NCI-H526 (cell line): ENCODE measurements at places on chromosomes 6 and 20.

DNA sequence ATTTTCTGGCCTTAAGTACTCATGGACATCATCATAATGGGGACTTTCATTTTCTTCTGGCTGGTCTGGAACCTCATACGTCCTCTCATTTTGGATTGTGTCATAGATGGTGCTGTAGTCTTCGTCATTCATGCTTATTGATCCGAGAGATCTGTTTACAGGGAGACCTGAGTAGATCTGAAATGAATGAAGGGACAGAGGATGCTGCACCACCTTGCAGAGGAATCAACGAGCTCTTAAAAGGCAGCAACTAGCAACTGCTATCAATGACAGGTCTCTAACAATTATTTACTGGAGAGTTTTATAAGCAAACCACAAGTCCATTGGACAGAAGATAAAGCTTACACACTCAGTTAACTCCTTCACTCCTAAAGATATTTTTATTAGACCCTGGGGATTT is 49.7 kb upstream of the ENPP4 start:
- DNase-seq = no peak

DNA sequence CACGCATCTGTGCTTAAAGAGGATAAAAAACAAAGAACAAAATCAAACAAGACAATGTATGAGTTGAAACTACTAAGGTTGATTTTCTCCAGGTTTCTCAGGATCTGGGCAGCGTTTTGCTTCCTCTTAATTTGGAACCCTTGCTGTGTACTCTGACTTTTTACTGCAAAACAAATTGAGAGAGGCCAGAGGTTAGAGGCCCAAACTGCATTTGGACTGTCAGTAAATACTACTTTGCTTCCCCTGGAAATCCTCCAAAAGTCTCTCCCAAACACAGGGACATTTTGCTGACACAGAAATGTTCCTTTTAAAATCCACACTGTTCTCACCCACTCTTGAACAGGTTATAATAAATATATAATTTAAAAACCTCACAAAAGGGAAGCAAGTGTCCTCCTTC is 1.1 kb downstream of the ARG1 start:
- no peak for DNase-seq

DNA sequence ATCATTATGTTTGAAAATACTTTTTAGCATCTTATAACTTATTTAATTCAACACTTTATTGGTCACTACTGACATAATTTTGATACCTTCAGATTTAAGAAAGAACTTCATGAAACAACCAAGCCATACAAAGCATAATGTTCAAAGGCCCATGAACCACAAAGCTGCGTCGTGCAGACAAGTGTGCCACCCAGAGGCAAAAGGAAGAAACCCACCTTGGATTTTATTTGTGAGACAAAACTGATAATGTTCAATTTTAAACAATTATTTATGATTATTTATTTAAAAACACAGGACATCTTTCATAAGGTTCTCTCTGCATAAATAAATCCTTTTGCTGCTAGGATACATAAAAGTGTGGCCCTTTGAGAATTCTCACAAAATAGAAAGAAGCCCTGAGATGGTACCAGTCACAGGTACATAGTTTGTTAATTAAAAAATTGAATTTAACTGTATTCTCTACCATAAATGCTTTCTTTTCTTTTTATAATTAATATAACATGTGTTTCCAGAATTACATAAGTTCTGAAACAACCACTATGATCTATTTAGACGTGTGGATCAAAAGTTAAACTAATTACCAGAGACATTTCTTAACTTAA is 143.7 kb downstream of the RALGAPA2 start:
- peak; percentile 24 for DNase-seq

DNA sequence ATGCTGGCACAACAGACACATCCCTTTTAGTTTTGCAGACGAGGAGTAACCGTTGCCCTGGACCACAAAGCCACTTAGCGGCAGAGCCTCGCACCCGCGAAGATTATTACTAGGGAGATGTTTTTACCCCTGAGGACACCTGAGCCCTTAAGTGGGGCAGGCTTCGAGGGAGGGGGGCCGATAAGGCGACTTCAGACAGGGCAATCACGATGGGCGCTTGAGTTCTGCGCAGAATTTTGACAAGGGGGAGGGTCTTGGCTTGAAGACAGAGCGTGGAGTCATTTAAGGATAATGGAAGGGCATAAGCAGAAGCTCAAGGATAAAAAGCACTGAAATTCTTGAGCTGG is 650 bp upstream of the TTK start:
- DNase-seq = peak; percentile 66

- DNase-seq = no peak
These were observed 10.8 kb upstream of the LATS1 start for GRCh38 chr6:149728499-149729234.

- DNase-seq = no peak
These were observed 62.0 kb upstream of the CD93 start for GRCh38 chr20:23147964-23148730.

DNA sequence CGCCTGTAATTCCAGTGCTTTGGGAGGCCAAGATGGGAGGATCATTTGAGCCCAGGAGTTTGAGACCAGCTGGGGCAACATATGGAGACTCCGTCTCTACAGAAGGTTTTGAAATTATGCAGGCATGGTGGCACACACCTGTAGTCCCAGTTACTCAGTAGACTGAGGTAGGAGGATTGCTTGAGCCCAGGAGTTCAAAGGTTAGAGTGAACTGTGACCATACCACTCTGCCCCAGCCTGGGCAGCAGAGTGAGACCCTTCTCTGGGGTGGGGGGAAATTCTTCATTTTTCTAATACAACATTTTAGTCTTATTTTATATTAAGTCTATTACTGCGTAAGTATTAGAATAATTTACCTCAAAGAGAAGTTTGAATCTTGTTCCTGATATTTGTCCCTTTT is 20.1 kb upstream of the SUMO4 start:
- no peak for DNase-seq
